Activated naive CD8-positive, alpha-beta T cell treated with anti-CD3 and anti-CD28 coated beads for 36 hours (primary cell): ENCODE measurements at places on chromosomes 12 and 14.
A peak's percentile ranks its signal among the peaks of the same experiment; 100 is the strongest.

DNA sequence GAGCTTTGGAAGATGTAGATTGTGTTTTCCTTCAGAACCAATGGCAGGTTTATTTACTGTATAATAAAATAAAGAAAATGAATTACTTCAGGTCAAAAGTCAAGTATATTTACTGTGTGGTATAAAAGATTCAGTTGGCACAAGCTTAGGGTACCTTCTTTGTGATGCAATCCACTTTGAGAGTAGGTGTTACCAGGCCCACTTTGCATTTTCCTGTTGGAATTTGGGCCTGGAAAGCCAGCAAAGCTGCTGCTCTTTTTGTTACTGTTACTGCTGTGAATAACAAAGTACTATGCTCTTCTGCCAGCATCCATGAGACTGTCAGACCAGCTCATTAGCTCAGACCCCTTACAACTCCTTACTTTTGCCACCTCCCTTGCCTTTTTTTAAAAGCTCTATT is 649.0 kb upstream of the SEL1L start:
- H3K4me1 ChIP-seq, result no peaks in the 10 kb centered on the region
- H3K27ac ChIP-seq, result no peak overlapping the region
- H3K4me3 ChIP-seq, result no peak overlapping the region
- no peaks in the 10 kb centered on the region for H3K27me3 ChIP-seq
- H3K36me3 ChIP-seq, result no peaks in the 10 kb centered on the region

GRCh38 chr12:106226884-106227640 is 20.8 kb downstream of the CKAP4 start:
- H3K4me3 ChIP-seq, result peak overlapping the region; percentile 8
- H3K27ac ChIP-seq, result peak overlapping the region; percentile 76
- DNase-seq, result no peak
- H3K36me3 ChIP-seq, result no peaks in the 10 kb centered on the region
- H3K27me3 ChIP-seq, result no peaks in the 10 kb centered on the region

- H3K27ac ChIP-seq, result no peak overlapping the region
- H3K36me3 ChIP-seq, result no peaks in the 10 kb centered on the region
- H3K4me1 ChIP-seq, result peaks cover 3% of the 10 kb centered on the region
- H3K4me3 ChIP-seq, result no peak overlapping the region
Measured at GRCh38 chr14:55123852-55124639, 5.0 kb upstream of the LGALS3 start.

DNA sequence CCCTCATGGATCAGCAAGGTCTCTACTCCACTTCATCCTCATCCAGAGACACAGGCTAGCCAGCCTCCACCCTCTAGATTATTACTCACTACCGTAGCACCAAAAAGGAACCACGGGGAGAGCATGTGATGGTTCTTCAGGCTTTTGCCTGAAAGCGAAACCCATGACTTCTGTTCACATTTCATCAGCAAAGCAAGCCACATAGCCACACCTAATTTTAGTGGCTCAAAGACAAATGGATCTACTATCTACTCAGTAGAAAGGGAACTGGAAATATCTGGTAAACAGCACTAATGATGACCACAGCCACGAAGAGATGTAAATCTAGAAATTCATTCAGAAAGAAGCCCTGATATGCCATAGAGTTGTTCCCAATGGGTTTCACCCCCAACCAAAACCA is 51.4 kb downstream of the VCPKMT start:
- H3K36me3 ChIP-seq, result peaks cover 24% of the 10 kb centered on the region
- peaks cover 79% of the 10 kb centered on the region for H3K4me1 ChIP-seq

DNA sequence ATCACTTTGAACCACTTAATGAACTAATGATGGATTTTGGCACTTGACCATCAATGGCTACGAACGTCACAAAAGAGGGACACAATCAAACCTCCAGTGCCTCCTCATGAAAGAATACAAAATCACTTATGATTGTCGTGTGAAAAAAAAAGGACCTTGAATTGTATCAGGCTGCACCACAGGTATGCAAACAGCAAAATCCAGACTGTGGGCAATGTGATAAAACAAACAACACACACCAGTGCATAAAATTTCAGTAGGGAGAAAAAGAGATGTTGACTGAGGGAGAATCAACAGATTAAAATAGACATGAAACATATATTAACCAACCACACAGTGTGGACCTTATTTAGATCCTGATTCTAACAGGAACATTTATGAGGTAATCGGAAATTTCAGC is 2.6 kb downstream of the TSPAN8 start:
- H3K4me1 ChIP-seq, result no peaks in the 10 kb centered on the region
- DNase-seq, result no peak
- no peaks in the 10 kb centered on the region for H3K36me3 ChIP-seq
- peaks cover 4% of the 10 kb centered on the region for H3K27me3 ChIP-seq
- no peak overlapping the region for H3K27ac ChIP-seq
- H3K4me3 ChIP-seq, result no peak overlapping the region

DNA sequence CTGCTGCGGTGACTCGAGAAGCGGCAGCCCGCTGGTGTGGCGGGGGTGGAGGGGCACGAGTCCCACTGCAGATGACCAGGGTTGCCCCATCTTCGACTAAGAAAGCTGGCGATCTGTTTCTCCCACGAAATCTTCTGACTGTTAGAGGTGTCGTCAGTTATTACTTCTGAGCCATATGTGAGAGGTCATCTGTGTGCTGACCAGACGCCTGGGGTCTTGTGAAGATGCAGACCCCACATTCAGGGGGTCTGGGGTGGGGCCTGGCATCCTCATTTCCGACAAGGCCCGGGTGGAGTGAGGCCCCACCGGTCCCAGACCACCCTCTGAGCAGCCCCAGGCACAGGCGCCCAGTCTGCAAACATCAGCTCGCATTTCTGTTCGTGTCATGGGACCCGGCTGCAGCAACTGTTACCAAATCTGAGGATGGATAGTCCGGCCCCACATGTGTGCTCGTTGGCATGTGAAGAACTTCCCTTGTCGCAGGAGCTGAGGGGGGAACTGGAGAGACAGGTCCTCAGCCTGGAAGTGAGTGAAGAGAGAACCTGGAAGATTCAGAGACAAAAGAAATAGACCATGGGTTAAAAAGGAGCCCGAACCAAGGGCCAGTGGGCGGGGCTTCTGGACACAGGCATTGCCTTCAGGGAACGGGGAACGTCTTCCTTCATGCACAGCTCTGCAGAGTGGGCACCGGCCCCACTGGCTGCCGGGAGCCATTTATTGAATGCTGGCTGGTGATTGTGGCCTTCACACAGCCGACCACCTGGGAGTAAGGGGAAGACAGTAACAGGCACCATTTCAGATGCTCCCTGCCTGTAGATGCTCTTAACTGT is 135.2 kb downstream of the ADGRD1 start:
- no peak overlapping the region for H3K27ac ChIP-seq
- no peak overlapping the region for H3K4me3 ChIP-seq
- no peaks in the 10 kb centered on the region for H3K36me3 ChIP-seq
- no peak for DNase-seq

GRCh38 chr14:28461389-28461788 is 305.2 kb upstream of the FOXG1 start:
- no peak for DNase-seq
- no peaks in the 10 kb centered on the region for H3K4me1 ChIP-seq
- H3K27ac ChIP-seq, result no peak overlapping the region
- H3K4me3 ChIP-seq, result no peak overlapping the region
- H3K36me3 ChIP-seq, result no peaks in the 10 kb centered on the region

GRCh38 chr14:99995700-99996356 is 69.4 kb upstream of the EVL start:
- no peak overlapping the region for H3K4me3 ChIP-seq
- H3K27me3 ChIP-seq, result peaks cover 7% of the 10 kb centered on the region
- H3K36me3 ChIP-seq, result peaks cover 2% of the 10 kb centered on the region
- peaks cover 15% of the 10 kb centered on the region for H3K4me1 ChIP-seq

DNA sequence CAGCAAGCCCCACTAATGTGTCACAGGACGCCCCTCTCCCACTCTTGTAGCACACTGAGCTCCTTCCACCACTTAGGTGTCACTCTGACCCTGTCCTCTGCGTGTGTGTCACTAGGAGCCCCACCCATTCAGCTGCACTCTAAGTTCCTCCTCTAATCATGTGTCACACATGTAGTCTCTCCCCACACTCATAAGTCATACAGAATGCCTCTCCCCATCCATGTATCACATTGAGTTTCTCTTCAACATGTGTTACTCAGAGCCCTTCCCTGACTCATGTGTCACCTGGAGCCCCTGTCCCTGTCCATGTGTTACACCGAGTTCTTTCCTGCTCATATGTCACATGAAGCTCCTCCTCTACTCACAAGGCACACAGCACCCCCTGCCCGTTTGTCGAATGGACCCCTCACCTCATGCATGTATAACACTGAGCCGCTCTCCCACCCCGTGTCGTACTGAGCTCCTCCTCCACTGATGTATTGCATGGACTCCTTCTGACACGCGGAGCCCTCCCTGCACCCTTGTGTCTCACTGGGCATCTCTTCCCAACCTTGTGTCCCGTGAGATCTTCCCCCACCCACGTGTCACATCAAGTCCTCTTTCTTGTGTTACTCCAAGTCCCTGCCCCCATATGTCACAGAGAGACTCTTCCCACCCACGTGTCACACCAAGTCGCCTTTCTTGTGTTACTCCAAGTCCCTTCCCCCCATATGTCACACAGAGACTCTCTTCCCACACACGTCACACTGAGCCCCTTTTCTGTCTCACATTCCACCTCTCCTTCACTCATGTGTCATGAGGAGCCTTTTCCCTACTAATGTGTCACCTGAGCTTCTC is 31.0 kb downstream of the RTL1 start:
- H3K36me3 ChIP-seq, result no peaks in the 10 kb centered on the region
- H3K27ac ChIP-seq, result no peak overlapping the region
- H3K4me3 ChIP-seq, result no peak overlapping the region
- no peaks in the 10 kb centered on the region for H3K27me3 ChIP-seq
- peaks cover 2% of the 10 kb centered on the region for H3K4me1 ChIP-seq

DNA sequence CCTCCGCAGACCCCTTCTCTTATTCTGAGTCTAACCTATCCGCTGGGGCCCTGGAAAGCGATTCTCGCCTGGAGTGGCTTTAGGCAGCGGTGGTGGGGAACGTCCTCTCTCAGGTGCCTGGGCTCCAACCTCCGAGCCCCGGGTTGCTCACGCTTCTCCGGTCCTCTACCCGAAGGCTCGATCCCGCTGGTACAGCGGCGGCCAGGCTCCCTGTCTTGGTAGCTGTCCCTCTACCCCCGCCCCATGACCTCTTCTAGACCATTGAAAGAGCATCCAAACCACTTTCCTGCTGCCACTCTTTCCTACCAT is 505 bp upstream of the HEBP1 start:
- H3K36me3 ChIP-seq, result no peaks in the 10 kb centered on the region
- peak overlapping the region; percentile 1 for H3K27ac ChIP-seq
- DNase-seq, result no peak
- peaks cover 24% of the 10 kb centered on the region for H3K4me1 ChIP-seq
- H3K27me3 ChIP-seq, result peaks cover 17% of the 10 kb centered on the region
- H3K4me3 ChIP-seq, result peak overlapping the region; percentile 79

- no peak for DNase-seq
- H3K27ac ChIP-seq, result no peak overlapping the region
- no peak overlapping the region for H3K4me3 ChIP-seq
- no peaks in the 10 kb centered on the region for H3K36me3 ChIP-seq
Measured at GRCh38 chr14:58663494-58664111, 25.8 kb downstream of the DACT1 start.

DNA sequence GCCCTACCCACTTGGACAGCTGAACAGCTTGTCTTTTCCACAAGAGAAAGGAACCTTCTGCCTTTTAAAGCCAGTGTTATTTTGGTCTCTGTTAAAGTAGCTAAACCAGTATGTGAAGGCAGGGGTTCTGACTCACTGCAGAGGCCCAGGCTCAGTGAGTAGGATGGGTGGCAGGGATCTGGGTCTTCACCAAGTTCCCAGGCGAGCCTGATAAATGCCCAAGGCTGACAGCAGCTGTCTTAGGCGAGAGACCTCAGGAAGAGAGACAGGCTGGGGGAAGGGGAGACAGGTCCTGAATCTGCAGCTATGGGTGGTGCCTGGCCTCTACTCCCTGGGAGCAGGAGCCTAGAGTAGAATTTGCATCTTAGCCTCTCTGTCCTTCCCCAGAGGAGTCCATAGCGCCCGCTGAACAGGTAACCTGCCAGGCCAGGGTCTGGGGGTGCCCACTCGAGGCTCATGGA is 18.1 kb upstream of the KIF26A start:
- H3K4me1 ChIP-seq, result no peaks in the 10 kb centered on the region
- no peak for DNase-seq
- peaks cover 58% of the 10 kb centered on the region for H3K27me3 ChIP-seq
- H3K4me3 ChIP-seq, result no peak overlapping the region
- H3K36me3 ChIP-seq, result peaks cover 3% of the 10 kb centered on the region
- H3K27ac ChIP-seq, result no peak overlapping the region

GRCh38 chr14:32512813-32513212 is 183.7 kb downstream of the AKAP6 start:
- H3K27me3 ChIP-seq, result peaks cover 4% of the 10 kb centered on the region
- no peak for DNase-seq
- no peak overlapping the region for H3K27ac ChIP-seq
- H3K4me3 ChIP-seq, result no peak overlapping the region
- H3K4me1 ChIP-seq, result no peaks in the 10 kb centered on the region
- H3K36me3 ChIP-seq, result no peaks in the 10 kb centered on the region

DNA sequence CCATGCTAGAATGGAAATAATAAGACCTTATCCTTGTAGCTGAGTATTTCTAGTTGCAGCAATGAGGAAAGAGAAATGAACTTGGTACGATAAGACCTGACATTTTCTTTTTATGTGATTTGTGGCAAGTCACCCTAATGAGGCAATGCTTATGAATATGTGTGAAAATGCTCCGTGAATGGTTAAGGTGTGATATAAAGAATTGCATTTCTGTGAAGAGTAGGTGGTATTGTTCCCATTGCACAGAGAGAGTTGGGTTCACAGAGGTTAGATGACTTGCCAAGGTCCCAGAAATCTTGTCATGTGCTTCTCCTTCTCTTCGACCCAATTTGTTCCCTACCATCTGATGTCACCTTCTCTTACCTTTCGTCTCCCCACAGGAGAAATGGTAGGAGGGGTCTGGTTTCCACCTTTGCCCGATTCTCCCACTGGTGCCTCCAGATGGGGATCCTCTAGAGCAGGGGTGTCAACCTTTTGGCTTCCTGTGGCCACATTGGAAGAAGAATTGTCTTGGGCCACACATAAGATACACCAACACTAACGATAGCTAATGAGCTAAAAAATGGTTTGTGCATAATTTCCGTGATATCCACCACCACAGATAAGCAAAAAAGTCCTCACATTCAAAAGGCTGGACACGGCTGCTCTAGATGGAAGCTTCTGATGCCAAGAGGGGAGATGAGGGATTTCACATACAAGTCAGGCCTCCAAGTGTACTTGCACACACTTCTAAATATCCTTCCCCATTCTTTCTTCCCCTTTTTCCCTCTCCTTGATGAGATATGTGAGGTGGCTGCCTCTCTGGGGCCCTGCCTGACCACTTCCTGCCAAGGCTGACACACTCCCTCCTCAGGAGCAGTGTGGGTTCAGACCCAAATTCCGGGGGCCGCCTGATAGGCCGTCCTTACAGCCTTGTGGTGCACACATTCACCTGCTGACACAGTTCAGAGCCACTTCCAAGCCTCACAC is 96.1 kb downstream of the PLXNC1 start:
- peak; percentile 68 for DNase-seq
- H3K4me1 ChIP-seq, result peaks cover 28% of the 10 kb centered on the region
- H3K36me3 ChIP-seq, result peaks cover 18% of the 10 kb centered on the region
- no peaks in the 10 kb centered on the region for H3K27me3 ChIP-seq

DNA sequence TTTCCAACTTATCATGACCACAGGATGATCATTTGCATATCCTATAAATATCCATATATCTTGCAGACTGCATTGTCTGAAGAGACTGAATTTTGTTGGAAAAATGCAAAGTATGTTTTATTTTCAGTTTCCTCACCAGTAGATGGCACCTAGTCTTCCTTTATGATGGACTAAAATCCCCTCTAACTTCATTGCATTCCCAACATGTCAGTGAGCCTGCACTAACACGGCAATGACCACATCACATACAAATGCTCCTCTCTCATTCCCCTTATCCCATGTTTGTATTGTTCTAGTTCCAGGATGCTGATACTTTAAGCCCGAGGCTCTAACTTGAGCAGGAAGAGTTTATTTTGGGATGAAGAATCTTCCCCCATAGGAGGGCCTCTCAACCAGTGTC is 24.7 kb upstream of the MYBPC1 start:
- no peak overlapping the region for H3K4me3 ChIP-seq
- peaks cover 13% of the 10 kb centered on the region for H3K27me3 ChIP-seq
- no peak overlapping the region for H3K27ac ChIP-seq
- H3K36me3 ChIP-seq, result peaks cover 7% of the 10 kb centered on the region
- peaks cover 22% of the 10 kb centered on the region for H3K4me1 ChIP-seq
